T-helper 17 cell (primary cell): ENCODE measurements at places on chromosomes 7 and 10.

GRCh38 chr10:43647576-43647975 lies 1.1 kb downstream of the ZNF32 start:
- DNase-seq: no peak

- no peak for DNase-seq
These were observed 64.5 kb downstream of the NAMPT start for GRCh38 chr7:106220307-106220706.

DNA sequence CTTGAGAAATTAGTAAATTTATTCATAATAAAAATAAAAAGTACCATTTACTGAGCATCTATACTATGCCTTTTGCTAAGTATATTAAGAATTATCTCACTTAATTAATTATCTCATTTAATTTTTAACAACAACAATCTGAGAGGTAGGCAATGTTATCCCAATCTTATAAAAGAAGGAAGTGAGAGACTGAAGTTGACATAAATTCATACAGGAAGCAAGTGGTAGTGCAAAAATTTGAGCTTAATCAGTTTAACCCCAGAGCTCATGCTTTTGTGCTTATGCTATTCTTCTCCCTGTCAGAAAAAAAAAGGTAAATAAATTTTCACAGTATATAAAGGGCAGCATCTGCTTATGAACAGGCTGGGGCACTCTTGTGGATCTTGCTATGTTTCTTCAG lies 2.7 kb upstream of the LIPF start:
- no peak for DNase-seq

GRCh38 chr7:108232076-108232475 lies 101.9 kb upstream of the LAMB4 start:
- DNase-seq: no peak

DNA sequence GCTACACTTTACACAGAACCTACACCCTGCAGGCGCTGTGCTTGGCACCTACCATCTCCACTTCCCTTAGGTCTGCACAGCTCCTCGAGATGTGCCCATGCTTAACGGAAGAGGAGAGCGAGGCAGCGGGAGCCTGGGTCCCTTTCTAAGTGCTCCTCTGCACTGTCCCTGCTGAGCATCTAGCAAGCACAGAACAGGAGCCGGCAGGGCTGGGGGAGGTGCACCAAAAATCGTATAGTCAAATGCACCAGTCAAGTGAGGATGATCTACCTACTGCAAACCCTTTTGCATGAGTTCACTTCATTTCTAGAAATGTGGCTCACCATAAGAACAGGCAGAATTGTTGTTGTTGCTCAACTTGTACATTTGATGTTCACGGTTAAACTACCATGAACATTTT lies 267.7 kb downstream of the TNS3 start:
- DNase-seq: no peak

DNA sequence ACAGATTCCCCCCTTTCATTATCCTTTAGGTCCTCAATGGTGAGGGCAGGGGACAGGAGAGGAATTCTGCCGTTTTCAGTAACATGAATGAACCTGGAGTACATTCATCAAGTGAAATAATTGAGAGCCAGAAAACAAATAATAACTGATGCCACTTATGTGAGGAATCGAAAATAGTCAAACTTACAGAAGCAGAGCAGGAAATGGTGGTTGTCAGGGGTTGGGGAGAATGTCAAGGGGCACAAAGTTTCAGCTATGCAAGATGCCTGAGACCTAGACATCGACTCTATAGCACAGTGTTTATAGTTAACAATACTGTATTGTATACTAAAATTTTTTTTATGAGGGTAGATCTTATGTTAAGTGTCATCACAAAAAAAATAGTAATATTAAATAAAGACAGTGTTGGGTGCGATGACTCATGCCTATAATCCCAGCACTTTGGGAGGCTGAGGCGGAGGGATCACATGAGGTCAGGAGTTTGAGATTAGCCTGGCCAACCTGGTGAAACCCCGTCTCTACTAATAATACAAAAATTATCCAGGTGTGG lies 1219.8 kb downstream of the GATA3 start:
- no peak for DNase-seq

- no peak for DNase-seq
These were observed 55.2 kb upstream of the FAM133B start for GRCh38 chr7:92645114-92646061.

DNA sequence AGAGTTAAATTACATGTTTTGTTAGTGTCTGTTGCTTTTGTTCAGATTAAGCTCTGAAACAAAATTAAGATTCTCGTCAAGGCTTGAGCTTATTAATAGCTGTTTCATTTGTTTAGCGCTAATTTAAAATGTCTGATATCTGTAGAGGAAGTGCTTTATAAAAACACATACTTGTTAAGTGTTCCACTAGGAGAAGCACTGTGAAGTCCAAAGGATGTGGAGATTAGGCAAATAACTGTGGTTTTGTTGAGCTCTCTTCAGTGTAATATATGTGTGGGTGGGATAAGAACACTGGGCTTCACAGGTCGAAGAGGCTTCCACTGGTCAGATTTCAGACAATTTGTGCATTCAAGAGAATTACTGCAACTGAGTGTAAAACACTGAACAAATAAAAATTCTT lies 242.0 kb downstream of the AUTS2 start:
- DNase-seq: no peak

DNA sequence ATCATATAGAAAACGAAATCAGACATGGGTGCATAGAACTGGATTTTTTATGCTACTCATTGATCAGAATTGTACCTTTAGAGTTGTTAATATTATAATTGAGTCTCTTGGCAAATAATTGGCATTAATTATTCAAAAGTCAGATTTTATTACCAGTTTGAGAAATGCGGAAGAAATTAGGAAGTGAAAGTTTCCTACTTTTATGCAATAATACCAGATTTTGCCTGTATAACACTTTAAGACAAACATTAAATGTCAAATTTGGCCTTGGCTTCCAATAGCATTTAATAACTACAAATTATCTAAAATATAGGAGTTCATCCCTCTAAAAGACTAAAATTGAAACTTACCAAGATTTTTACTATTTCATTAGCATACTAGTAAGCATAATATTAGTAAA lies 6.8 kb upstream of the TFEC start:
- DNase-seq: no peak

GRCh38 chr7:16078076-16078952 lies 343.0 kb downstream of the CRPPA start:
- no peak for DNase-seq

GRCh38 chr7:18671176-18671575 lies 175.6 kb downstream of the HDAC9 start:
- no peak for DNase-seq

GRCh38 chr7:141460781-141461715 lies 90.2 kb upstream of the AGK start:
- no peak for DNase-seq
